ENCODE measurements at places on chromosomes 2 and 18.

DNA sequence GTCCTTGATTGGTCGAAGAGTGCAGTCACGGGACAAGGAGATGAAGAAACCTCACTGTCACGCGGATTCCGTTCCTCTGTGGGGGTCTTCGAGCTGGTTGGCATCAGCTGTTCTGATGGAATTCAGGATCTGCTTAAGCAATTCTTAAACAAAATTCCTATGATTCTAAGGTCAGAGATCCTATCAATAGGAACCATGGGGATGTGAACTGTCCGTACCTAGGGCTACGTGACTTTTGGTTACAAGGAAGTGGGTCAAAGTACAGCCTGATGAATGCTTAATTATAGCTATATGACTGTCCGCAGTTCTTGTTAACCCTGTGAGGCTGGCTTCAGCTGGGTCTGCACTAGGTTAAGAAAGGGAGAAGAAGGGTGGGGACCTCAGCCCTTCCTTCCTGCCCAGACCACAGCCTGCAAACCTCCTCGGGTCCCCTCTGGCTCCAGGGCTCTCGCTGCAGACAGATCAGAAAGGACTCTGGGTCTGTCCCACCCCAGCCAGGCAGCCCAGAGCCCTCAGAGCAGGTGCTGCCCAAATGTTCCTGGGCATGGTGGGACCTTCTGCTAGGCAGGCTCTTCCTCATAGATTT is 44.2 kb upstream of the TAF1B start:
- DNase-seq, result no peak

DNA sequence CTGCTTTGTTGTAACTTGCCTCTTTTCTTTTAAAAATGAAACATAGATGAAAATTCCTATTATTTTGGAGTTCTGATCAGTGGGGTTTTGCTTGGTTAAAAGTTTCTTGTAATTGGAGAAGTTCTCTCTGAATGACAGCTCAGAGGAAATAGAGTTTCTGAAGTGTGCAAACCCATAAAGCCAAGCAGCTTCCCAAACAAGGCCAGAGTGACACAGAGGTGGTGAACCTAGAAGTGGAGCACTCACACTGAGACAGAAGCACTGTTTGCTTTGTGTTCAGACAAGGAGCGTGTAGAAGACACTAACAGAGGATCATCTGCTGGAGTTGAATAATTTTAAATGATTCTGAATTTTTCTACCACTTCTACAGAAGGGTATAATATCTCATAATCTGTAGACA is 49.2 kb downstream of the FBXO48 start:
- DNase-seq, result no peak

DNA sequence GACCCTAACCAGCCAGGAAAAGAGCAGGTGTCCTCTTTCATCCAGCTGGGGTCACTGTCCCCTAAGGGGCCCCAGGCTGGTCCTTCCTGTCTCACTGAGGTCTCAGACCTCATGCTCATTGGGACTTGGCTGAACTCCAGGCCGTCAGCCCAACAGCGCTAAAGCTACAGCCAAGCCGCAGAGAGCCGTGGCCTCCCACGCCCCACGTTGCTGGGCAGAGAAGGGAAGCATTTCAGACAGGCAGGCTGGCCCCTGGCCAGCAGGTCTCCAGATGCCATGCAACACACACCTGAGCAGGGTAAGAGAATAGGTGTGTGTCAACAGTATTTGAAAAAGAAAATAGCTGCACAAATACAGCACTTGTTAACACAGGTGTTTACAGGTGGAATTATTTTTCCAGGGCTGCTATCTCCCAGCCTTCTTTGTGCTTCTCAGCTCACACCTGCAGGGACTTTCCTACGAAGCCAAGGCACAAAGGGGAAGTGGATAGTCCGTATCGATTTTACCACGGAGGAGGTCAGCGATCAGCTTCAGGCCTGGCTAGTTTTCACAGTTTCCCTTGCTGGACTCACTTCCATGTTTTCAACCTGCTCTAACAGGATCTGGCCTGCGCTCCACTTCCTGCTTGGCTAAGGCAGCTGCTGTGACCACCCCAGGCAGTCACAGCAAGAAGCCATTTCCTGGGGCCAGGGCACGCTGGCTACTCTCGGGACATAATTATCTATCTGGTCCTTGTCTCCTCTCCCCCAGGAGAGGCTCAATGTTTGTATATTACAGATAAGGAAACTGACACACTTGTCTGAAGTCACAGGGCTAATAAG is 156.1 kb upstream of the ID2 start:
- DNase-seq, result no peak

DNA sequence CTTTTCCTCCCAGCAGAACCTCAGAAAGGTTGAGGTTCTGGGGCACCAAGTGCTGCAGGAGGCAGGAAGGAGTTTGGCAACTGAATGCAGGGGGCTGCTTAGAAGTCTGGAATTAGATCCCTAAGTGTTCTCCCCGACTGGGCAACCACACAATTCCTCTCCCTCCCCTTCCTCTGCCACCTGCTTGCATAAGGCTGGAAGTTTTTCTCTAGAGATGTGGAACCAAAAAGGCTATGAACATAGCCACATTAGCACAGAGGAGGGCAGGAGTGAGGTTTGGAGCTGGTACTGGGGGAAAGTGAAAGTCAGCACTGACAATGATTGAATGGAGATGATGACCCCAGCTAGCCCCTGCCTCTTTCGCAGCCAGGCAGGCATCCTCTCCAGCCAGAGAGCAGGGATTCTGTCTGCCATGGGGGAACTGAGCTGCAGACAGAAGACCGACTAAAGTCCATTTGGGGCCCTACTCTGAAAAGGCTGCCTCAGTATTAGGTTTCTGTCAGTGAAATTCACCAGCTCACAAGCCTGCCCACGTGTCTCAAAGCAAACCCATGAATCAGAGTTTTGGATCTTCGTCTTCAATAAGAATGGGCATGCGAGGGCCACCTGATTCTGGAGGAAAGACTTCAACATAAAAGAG is 87.9 kb upstream of the ITGA6 start:
- DNase-seq, result no peak

DNA sequence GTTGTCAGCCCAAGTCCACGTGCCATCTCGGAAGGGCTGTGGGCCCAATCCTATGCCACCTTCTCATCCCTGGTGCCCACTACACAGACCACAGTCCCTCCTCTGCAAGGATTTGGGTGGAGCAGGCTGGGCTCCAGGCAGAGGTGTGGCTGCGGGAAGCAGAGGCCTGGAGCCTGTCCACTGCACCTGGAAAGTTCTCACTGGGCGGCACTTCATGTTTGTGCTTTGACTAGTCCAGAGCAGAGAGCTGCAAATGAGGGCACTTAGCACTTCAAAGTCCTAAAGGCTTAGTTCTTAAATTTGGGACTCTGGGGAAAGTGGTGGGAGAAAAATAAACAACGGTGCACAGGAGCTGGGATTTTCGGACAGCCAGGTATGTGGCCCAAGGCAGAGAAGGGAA is 308.9 kb upstream of the POU3F3 start:
- DNase-seq, result no peak

DNA sequence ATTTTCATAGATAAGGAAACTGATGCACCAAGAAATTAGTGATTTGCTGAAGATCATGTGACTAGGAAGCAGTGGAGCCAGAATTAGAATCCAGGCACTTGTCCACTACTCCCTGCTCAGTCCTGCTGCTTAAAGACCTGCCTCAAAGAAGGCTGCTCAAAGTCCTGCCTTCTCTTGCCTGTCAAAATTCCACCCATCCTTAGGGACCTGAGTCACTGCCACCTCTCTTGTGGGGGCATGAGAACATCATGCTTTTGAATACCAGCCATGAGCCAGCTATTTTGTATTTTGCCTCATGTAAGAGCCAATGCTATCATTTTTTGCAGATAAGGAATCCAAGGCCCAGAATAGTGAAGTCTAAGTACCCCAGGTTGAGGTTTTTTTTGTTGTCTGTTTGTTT is 47.1 kb downstream of the DDX1 start:
- no peak for DNase-seq

DNA sequence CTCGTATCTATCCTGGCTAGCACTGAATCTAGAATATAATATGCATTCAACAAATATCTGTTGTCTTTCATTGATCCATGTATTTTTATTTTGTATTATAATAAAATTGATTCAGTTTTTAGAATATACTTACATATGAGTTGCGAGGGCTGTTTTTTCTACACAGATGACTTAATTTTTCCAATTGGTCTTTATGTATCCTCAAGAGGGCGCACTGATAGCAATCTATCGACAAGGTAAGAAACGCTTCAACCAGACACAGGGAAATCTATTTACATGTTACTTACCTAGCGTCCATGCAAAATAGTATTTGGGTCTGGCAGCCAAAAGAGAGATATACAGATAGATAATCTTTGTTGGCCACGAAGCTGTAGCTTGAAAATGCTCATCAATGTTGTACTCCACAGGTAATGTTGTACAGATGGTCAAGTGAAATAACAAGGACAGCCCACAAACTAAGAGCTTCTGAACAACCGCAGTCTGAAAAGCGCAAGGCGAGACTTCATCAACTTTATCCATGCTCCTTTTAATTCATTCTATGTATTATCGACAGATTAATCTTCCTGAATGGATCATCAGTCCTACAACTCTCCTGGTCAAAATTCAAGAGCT is 35.5 kb upstream of the KIDINS220 start:
- no peak for DNase-seq

- no peak for DNase-seq
Measured at GRCh38 chr2:24080701-24081100, 3.9 kb downstream of the TP53I3 start.

Data from stimulated activated CD8-positive, alpha-beta memory T cell treated with anti-CD3 and anti-CD28 coated beads, Interleukin-7, amount 100 ng/mL, for 1 hour (primary cell).